ENCODE measurements at places on chromosomes 3 and 15.

GRCh38 chr3:142962520-142963233 is 797 bp downstream of the PAQR9 start:
- no peak for DNase-seq

DNA sequence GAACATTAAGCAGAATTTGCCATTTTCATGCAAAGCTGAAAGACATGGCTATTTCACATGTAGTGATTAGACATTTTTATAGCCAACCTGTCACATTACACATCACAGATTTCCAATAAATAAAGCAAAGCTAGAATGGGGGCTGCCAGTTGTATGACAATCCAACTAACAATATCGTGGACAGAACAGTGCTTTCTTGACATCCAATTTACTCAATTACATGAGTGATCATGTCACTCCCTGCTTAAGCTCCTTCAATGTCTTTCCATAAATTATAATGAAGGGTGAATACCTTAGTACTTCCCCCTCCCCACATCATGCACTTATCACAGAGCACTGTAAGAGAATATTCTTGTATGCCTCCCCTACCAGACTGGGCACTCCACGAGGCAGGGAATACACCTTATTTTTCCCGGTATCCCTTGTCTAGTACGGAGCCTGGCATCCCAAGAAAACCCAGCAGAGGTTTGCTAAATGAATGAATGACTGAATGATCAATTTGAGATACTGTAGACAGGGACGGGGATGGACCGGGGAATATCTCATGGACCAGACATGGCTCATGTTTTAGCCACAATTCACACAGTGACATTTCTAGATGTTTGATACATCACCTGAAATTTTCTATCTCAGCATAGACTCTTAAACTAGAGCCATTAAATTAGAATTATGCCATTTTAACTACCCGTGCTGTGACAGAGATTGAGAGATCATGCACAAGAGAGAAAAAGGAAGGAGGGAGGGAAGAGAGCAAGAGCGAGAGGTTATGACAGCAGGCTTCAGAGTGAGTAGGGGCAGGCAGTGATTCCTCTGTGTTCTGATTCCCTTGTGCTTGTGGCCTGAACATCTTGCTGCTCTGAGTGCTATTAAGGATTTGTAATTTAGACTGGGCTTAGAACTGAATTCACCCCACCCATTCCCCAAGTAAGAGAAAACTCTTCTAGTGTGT is 77.7 kb downstream of the EPHB1 start:
- DNase-seq: no peak

DNA sequence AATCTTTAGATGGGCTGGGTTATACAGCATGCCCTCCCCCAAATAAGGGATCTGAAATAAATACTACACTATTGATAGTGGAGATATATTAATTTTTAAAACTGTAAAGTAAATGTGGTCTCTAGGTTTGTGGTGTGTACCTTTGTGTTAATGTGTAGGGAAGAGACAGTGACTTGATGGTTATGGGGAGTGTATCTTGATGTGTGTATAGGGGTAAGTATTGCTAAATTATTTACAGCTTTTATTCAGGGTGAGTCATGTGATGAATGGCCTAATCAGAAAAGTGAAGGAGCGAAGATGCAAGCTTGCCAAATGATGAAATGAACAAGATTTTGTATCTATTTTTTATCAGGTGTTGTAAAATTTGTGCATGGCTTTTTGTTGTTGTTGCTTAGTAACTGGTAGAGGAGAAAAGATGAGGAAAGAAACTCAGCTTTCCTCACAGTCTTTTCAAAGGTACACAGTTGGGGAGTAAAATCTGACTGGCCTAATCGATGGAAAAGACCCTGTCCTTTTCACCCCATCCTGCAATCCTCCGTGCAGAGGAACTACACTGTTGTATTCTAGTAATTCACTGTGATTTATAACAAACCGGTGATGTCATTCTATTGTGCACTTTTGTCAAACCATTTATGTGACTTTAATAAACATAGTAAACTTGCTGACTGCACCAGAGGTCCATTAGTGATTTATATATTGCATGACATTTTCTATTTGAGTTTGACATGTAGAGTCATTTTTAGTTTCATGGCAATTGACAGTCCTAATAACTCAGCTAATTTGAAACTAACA is 17.7 kb downstream of the FEM1B start:
- no peak for DNase-seq

GRCh38 chr3:149609595-149609994 is 48.2 kb downstream of the WWTR1 start:
- DNase-seq: no peak

GRCh38 chr15:88219623-88220022 is 36.9 kb downstream of the NTRK3 start:
- no peak for DNase-seq

- no peak for DNase-seq
These were observed 6.5 kb upstream of the FGD5 start for GRCh38 chr3:14812196-14812790.

GRCh38 chr15:35937380-35937779 is 391.4 kb upstream of the DPH6 start:
- no peak for DNase-seq
